Activated T-helper 1 cell treated with Interleukin-2 at 50 U/mL for 16 hours (primary cell): ENCODE measurements at places on chromosomes 2 and 18.
A peak's percentile ranks its signal among the peaks of the same experiment; 100 is the strongest.

GRCh38 chr2:221402072-221402471, 170.0 kb downstream of the EPHA4 start:
- no peak for DNase-seq

DNA sequence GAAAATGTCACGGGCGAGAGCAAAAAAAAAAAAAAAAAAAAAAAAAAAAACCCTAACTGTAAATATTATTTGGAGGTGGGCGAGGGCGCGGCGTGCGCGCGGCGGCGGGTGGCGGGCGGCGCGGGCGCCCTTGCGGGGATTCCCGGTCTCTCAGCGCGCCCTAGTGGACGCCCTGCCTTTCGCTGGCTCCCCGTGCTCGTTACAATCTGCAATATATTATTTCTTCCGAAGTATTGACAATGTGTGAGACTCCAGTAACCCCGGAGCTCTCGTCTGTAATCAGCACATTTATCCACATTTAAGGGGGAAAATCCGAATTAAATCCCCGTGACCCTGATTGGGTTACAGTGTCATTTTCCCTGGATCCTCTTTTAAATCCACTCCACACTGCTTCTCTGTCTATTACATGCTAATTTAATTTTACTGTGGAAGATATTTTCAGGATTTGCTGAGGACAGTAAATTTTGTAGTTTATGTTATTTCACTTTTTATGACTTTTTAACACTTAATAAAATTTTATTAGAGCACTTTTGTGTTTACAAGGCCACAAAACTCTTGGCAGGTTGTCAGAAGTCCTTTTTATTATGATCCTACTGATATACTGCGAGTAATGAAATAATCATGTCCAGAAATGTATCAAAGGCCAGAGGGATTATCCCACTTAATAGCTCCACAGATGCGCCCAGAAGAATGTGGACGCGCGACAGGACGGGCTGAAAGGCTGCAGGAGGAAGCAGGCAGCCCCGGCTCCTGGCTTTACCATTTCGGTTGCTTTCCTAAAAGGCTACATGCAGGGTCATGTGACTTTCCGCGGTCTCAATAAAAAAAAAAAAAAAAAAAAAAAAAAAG, 369.1 kb downstream of the MTX2 start:
- peak; percentile 8 for DNase-seq

GRCh38 chr18:57768537-57769326, 34.4 kb downstream of the ATP8B1 start:
- DNase-seq = no peak

DNA sequence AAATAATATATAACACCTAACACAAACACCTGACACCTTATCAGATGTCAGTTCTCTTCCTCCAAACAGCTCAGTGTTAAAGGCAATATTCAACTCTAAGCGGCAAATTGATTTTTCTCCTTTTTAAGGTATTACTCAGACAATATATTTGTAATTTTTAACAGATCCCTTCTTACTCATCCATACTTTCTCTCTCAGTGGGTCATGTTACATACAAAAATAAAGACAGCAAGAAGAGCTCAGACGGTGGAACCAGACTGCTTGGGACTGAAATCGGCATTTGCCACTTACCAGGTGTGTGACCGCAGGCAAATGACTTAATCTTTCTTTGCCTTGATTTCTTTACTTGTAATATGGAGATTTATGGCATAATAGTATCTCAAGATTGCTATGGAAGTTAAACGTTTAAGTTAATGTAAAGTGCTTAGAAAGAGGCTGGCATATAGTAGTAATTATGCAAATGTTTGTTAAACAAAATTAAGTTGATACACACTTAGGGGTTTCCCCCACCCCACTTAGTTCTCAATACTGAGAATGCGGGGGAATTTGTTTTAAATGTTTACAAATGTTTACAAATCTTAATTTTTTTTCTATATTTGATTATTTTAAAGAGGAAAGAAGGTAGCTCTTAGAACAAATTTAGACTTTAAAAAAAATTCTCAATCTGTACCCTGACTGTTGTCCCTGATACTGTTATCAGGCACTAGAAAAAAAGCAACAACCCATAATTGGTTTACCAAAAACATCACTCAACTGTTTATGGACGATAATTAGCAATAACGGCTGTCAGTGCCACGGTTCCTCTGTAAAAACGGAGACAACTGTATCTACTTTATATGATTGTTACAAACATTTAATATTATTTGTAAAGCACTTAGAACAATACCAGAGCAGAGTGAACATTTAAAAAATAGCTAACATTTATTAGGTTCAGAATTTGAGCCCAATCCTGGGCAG, 25.6 kb downstream of the MAP3K2 start:
- no peak for DNase-seq

- DNase-seq = no peak
Observed at GRCh38 chr2:82340578-82341053, 2036.1 kb upstream of the LRRTM1 start.

DNA sequence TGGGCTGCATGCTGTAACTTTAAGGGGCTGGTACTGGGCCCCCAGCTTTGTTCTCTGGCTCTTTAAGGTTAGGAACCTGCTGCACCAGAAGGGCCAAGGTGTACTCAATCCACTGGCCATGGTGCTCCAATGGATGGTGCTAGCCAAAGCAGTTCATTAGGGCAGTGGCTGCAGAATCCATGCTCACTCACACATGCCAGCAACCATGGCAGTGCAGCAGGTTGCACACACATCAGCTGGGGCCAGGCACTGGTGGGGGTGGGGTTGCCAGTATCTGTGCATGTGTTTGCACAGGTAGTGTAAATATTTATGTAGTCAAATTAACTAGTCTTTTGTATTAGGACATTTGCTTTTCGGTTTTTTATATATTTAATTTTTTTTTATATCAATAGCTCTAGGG, 228.3 kb upstream of the EPC2 start:
- no peak for DNase-seq

- no peak for DNase-seq
Observed at GRCh38 chr18:22643731-22644130, 226.0 kb upstream of the CTAGE1 start.

GRCh38 chr2:3578987-3579386, 3.9 kb downstream of the RPS7 start:
- DNase-seq = no peak

DNA sequence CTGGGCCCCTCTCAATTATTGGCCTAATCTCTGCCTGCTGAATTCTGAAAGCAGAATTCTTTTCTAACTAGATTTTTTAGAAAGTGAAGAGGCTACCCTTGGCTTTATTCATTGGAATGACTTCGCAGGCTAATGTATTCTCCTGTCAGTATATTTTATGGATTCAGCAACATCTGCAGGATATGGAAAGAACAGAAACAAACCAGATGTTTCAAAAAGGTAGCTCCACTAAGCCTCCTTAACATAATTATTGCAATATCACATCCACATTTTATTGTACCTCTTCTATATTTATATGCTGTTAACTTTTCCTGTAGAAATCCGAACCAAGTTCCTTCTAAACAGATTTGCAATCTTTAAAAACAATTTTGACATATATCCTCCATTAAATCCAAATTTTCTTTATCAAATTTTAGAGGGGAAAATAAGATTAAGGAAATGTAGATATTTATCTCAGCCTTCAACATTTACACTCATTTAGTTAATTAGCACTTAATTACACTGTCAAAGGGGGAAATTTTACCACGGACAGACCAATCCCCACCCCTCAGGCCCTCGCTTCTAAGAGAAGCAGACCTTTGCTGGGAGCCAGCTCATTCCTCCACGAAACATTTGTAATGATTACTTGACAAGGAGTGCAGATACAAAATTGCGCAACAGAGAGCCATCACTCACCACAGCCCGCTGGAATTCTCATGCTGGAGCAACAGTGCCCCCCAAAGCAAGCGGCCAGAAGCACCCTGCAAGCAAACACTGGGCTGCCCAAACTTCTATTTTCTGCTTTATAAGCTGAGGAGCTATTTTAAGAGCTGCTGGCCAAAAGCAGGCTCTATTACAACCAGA, 253.4 kb downstream of the ETAA1 start:
- DNase-seq = no peak

GRCh38 chr2:98140210-98140609, 53.2 kb downstream of the VWA3B start:
- no peak for DNase-seq
